ENCODE measurements at places on chromosomes 5 and 9. TPM values are rescaled to one million over a fixed set of nuclear protein-coding genes. Genes with fewer than 3 reads are reported as not detected.

GFI1B gene
- total RNA-seq, result not detected

C5orf24 gene
- total RNA-seq, result 40.5 TPM

SLC35D2 gene
- total RNA-seq, result 15.6 TPM

GOLGA1 gene
- 6.7 TPM for total RNA-seq

KCNN2 gene
- not detected for total RNA-seq

NPR3 gene
- 21.8 TPM for total RNA-seq

ECM2 gene
- 5.8 TPM for total RNA-seq

FAM153A gene
- total RNA-seq, result not detected

OBP2B gene
- not detected for total RNA-seq

FXN gene
- 15.5 TPM for total RNA-seq

EIF4E1B gene
- not detected for total RNA-seq

Measured in cardiac atrium fibroblast (primary cell).